ENCODE measurements at places on chromosomes 11 and 22. TPM values are rescaled to one million over a fixed set of nuclear protein-coding genes. Genes with fewer than 3 reads are reported as not detected.

SCN3B gene
- total RNA-seq, result 0.04 TPM

DDIAS gene
- total RNA-seq, result 15.4 TPM

DDT gene
- total RNA-seq, result 127 TPM

INSC gene
- not detected for total RNA-seq

LRP5 gene
- 44.2 TPM for total RNA-seq

GLB1L2 gene
- 16.8 TPM for total RNA-seq

GRCh38 chr11:3166268-3167142 is 1.4 kb upstream of the OSBPL5 start:
- H3K27me3 ChIP-seq, result no peaks in the 10 kb centered on the region
- DNase-seq, result peak; percentile 48
- no peaks in the 10 kb centered on the region for H3K36me3 ChIP-seq
- H3K27ac ChIP-seq, result no peak overlapping the region
- no peak overlapping the region for H3K4me3 ChIP-seq

- H3K4me1 ChIP-seq, result no peaks in the 10 kb centered on the region
- peaks cover 93% of the 10 kb centered on the region for H3K36me3 ChIP-seq
- H3K4me3 ChIP-seq, result no peak overlapping the region
Measured at GRCh38 chr11:34458525-34458924, 19.8 kb downstream of the CAT start.

DNA sequence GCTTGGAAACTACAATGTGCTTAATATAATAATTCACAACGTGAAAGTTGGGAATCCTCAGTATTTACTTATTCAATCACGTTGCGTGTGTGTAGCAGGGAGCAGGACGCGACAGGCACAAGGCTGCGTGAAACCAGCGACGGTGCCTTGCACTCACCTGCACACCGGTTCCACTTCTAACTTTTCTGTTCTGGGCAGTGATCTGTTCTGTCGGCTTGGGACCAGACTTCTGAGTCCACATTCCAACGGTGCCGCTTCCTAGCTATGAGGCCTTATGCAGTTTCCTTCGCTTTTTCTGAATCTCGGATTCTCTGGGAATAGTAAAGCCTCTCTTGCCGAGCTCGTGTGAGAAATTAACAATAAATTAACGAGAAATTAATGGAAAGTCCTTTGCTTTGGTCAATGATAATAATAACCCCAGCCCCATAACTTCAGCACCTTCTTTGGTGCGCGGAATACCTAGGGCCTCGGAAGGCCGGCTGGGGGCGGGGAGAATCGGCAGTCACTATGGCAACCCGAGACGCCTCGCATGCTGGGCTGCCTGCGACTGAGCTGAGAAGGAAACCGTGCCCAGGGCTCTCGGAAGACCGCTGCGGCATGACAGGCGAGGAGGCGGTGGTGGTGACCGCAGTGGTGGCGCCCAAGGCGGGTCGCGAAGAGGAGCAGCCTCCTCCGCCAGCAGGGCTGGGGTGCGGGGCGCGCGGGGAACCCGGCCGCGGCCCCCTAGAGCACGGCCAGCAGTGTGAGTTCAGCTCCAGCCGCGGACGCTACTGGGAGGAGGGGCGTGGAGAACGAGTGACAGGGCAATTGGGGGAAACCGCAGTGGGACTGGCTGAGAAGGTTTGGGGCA is at the start of gene C11orf97:
Gene C11orf97 (plus strand): TSS at position 530 of the 850 bp plus-strand sequence. CDS start 68 bp downstream, at position 598.
- H3K36me3 ChIP-seq, result no peaks in the 10 kb centered on the region
- no peak within 1 kb of the TSS for H3K27ac ChIP-seq
- H3K27me3 ChIP-seq, result peaks cover 2% of the 10 kb centered on the region
- DNase-seq, result peak; percentile 44
- H3K4me1 ChIP-seq, result no peaks in the 10 kb centered on the region
- peak within 1 kb of the TSS; percentile 37 for H3K4me3 ChIP-seq

DNA sequence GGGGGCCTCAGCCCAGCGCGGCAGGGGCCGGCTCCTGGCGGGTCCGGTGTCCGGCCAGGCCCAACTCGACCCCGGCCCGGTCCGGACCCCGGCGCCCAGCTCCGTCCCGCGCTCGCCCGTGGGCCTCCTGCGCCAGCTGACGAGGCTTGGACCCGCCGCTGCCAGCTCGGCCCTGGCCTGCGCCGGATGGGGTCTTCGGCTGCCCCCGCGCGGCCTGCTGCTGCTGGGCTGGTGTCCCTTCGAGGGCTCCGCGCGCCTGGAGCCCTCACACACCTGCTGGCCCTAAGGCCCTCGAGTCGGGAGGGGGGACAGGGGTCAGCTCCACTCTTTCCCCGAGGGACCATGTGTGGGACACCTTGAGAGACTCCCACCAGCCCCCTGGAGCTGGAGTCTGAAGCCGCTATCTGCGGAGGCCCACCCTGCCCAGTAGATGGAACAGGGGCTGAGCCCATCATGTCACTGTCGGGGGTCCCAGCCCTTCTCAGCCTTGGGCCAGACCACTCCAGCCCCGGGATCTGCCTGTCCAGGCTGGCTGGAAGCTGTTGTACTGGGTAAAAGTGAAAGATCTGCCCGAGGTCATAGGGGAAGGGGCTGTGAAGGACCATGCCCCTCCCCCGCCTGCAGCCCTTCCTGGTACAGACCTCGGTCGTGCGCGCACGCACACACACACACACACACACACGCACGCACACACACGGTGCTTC is 768 bp upstream of the CDKN1C start:
- no peaks in the 10 kb centered on the region for H3K36me3 ChIP-seq
- H3K27me3 ChIP-seq, result 0 out of 2 replicates have a peak, but pooled peaks cover 5% of the 10 kb centered on the region
- H3K4me3 ChIP-seq, result no peak overlapping the region

DNA sequence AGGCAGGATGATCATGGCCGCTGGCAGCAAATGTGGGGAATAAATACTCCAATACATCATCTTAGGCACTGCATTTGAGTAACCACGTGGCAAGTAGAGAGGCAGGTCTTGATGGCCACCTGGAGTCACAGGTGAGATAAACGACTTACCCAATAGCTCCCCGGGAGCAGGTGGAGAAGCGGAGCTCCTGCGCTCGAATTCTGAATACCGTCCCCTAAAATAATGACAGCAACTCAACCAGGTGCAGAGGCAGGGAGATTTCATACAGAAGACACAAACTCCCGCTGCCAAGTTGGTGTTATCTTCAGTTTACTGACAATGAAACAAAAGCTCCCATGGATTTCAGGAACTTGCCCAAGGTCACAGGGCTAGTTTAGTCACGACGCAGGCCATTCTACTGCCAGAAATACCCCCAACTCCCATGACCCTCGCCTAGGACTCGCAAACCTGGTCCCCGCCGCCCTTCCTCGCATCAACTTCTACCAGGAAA is 437 bp downstream of the SLC43A3 start:
- H3K4me3 ChIP-seq, result peak overlapping the region; percentile 72
- DNase-seq, result peak; percentile 55
- H3K27ac ChIP-seq, result peak overlapping the region; percentile 91
- H3K27me3 ChIP-seq, result no peaks in the 10 kb centered on the region

- no peak overlapping the region for H3K27ac ChIP-seq
- H3K4me1 ChIP-seq, result no peaks in the 10 kb centered on the region
- no peak for DNase-seq
- H3K36me3 ChIP-seq, result no peaks in the 10 kb centered on the region
- H3K4me3 ChIP-seq, result no peak overlapping the region
Measured at GRCh38 chr22:37209140-37209845, 3.0 kb downstream of the SSTR3 start.

DNA sequence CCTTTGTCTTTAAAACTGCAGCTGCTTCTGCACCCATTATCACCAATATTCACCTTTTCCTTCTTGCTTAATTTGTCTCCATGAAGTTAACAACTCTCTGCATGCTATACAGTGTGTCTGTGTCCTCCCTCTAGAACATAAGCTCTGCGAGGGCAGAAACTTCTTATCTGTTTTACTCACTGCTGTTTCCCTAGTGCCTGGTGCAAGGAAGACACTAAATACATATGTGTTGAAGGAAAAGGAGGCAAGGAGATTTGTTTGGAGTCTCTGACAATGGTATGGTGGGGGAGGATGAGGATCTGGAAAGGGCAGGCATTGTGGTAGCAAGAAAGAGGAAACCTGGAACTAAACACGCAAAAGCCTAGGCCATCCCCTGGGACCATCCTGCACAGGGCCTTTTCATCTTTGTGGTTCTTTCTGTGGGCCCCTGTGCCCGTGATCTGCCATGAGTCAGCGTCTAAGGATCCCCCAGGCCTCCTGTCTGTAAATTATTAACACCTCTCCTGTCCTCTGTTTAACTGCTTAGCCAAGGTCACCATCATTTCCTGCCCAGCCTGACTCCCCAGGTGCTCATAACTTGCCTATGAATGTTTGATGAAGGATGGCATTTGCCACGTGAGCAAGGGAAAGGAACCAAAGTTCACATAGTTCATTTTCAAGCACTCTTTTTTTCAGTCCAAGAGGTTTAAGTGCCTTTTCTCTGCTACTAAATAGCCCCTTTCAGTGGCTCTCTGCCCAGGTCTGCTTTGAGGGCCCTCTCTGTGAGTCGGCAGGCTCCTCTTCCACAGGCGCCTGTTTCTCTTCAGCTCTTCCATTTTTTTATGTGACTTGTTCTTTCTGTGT is 131.1 kb downstream of the RASSF10 start:
- no peak overlapping the region for H3K27ac ChIP-seq
- H3K4me1 ChIP-seq, result peaks cover 22% of the 10 kb centered on the region
- H3K4me3 ChIP-seq, result no peak overlapping the region
- DNase-seq, result no peak

DNA sequence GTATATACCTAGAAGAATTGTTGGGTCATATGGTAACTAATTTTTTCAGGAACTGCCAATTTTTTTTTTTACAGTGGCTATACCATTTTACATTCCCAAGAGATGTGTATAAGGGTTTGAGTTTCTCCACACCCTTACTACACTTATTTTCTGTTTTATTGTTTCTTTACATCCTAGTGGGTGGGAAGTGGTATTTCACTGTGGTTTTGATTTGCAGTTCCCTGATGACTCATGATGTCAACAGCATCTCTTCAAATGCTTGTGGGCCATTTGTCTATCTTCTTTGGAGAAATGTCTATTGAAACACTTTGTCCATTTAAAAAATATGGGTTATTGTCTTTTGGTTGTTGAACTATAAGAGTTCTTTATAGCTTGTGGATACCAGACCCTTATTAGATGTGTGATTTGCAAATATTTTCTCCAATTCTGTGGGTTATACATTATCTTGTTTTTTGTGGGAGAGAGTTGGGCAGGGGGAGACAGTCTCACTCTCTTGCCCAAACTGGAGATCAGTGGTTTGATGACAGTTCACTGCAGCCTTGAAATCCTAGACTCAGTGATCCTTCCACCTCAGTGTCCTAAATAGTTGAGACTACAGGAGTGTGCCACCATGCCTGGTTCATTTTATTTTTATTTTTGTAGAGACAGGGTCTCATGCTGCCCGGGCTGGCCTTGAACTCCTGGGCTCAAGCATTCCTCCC is 30.3 kb upstream of the PISD start:
- no peaks in the 10 kb centered on the region for H3K27me3 ChIP-seq
- no peak for DNase-seq
- H3K4me3 ChIP-seq, result no peak overlapping the region
